SHP77 (cell line): ENCODE measurements at places on chromosomes 6 and 20.
A peak's percentile ranks its signal among the peaks of the same experiment; 100 is the strongest.

DNA sequence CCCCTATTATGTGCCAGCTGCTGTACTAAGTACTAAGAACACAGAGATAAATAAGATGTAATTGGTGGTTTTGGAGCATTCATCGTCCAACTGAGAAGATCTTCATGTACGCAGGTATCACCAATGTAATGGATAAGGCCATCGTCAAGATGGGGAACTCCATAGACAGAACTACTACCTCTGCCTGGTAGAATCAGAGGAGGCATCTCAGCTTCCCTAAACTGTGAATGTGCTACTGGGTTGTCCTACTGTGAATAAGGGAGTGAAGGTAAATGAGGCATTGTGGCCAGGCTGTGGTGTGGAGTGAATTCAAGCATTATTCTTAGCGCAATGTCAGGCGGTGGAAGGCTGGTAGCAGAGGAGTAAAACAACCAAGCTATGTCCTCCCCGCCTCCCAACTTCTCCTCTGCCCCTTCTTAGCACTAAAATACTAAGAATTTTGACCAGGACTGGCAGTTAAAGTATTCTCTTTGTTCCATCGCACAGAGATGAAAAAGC lies 68.2 kb downstream of the TBC1D7 start:
- DNase-seq = no peak

- no peak for DNase-seq
These were observed 112.4 kb upstream of the SNX9 start for GRCh38 chr6:157710604-157711003.

GRCh38 chr20:38883981-38884733 lies 42.1 kb upstream of the FAM83D start:
- DNase-seq = no peak

GRCh38 chr6:53544217-53544469 lies 758 bp downstream of the GCLC start:
- no peak for DNase-seq

- no peak for DNase-seq
These were observed 583.8 kb upstream of the GJE1 start for GRCh38 chr6:141548966-141549365.

DNA sequence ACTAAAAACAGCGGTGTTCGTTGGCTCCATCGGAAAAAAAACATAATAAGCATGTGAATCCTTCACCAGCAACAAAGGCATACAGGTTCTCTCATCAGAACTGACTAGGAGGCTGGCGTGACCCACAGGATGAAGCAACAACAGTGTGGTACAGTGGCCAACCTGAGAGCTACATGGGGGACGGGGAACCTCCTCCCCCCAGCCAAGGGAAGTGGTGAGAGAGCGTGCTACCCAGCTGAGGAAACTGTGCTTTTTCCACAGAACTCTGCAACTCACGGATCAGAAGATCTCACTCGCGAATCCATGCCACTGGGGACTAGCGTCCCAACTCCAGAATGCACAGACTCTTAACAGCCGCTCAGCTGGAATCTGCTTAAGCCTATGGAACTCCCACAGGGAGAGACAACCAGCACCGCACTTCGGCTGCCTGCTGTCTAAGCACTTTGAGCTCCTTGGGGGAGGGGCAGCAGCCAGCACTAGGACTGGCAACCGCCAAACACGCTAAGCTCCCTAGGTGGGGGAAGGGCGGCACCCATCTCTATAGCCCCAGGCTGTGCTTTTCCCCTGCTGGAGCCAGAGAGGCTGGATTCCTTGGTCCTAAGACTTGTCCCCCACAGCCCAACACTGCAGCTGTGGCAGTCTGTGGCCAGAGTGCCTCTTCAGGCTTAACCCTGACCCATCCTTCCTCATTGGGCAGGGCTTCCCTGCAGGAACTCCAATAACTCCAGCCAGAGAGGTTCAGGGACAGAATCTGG lies 538.3 kb upstream of the BTBD3 start:
- no peak for DNase-seq

DNA sequence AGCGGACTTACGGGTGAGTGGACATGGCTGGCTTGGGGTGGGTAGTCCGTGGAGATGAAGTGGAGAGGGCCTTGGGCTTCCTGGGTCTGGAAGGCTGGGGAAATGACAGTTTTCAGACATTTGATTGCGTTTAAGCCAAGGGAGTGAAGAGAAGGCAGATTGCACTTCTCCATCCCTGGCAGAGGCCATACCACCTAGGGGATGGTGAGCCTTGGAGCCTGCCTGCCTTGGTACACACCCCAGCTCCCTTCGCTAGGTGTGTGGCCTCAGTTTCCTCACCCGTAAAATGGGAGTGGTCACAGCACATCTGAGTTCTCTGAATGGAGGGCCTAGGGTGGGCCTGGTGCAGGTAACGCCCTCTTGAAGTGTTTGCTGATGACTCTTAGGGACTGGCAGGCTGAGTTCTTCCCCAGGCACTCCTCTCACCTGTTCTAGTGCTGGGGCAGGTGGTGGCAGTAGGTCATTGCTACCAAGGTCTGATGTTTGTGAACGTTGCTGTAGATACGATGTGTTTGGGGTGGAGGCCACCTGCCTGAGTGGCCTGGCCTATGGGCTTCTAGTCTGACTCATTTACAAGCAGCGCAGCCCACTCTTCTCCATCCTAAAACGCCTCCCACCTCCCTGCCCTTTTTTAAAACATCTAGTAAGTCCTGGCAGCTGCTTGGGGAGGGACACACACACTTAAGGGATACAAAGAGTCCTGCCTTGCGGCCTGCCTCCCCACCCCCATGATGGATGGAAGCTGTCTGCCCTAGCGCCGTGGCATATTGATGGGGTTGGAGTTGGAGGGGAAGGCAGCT lies 2.3 kb downstream of the RBM38 start:
- DNase-seq = peak; percentile 57

- no peak for DNase-seq
These were observed 48.9 kb downstream of the CLIC5 start for GRCh38 chr6:45966797-45967196.

- no peak for DNase-seq
These were observed 63.2 kb downstream of the SEL1L2 start for GRCh38 chr20:13927171-13927570.

DNA sequence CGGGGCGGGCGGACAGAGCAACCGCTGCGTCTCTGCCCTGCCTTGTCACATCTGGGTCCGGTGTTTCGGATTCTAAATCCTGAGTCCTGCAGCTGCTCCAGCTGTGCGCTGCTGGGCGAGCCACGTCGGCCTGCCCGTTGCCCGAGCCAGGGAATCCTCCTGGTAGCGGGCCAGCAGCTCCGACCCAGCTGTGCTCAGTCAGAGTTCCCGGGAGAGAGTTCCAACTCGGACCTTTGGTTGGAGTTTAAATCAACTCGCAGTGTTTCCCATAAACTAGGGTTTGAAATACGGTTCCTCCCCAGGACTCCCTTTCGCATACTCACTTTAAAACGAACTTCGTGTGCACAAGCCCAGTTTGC lies 315 bp upstream of the PDE10A start:
- no peak for DNase-seq

DNA sequence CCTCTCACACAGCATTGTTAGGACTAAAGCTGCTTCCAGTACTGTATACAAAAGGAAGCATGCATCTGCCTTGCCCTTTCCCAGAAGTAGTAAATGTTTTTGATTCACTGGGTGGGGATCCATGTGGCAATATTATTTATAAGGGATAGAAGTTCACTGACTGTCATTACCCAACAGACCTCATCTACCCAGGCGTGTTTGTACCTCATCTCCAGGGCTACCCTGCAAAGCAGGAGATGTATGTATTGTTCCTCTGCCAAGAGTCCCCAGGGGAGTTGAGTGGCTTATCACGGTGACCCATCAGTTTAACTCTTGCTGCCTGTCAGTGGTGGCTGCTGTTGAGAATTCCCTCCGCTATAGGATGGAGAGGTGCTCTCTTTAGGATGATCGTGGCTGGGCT lies 42.5 kb downstream of the SLC24A3 start:
- no peak for DNase-seq

GRCh38 chr6:134647861-134648260 lies 302.0 kb downstream of the ALDH8A1 start:
- no peak for DNase-seq

- no peak for DNase-seq
These were observed 1.1 kb upstream of the PRSS35 start for GRCh38 chr6:83511266-83511665.

- DNase-seq = no peak
These were observed 188.4 kb downstream of the JARID2 start for GRCh38 chr6:15434263-15434662.

GRCh38 chr20:2942439-2942838 lies 69.2 kb downstream of the PTPRA start:
- DNase-seq = no peak

DNA sequence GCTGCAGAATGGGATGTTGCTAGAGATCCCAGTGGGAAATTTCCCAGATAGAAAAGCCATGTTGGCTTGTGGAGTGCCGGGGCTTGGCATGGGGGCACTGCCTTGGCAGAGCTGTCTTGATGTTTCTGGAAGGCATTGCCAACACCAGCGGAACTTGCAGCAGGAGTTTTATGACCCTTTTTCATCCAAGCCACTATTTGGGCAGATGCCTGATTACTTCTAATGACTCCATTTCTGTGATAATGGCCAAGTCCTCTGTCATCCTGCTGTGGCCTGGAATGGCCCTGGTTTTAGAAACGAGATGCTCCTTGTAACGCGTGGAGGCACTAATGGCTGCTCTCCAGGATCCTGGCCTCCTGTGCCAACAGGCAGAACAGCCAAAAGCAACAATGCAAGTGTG lies 229.0 kb downstream of the ZNF217 start:
- DNase-seq = no peak

- DNase-seq = no peak
These were observed 36.1 kb upstream of the THBS2 start for GRCh38 chr6:169289619-169290339.

DNA sequence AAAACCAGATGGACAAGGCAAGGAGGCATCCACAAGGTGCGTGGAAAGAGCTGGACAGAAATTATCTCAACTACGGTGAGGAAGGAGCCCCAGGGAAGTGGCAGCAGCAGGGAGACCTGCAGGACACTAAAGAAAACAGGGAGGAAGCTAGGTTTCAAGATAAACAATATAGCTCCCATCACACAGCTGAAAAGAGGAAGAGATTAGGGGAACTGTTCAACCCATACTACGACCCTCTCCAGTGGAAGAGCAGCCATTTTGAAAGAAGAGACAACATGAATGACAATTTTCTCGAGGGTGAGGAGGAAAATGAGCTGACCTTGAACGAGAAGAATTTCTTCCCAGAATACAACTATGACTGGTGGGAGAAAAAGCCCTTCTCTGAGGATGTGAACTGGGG lies 26.8 kb downstream of the TRMT6 start:
- no peak for DNase-seq

DNA sequence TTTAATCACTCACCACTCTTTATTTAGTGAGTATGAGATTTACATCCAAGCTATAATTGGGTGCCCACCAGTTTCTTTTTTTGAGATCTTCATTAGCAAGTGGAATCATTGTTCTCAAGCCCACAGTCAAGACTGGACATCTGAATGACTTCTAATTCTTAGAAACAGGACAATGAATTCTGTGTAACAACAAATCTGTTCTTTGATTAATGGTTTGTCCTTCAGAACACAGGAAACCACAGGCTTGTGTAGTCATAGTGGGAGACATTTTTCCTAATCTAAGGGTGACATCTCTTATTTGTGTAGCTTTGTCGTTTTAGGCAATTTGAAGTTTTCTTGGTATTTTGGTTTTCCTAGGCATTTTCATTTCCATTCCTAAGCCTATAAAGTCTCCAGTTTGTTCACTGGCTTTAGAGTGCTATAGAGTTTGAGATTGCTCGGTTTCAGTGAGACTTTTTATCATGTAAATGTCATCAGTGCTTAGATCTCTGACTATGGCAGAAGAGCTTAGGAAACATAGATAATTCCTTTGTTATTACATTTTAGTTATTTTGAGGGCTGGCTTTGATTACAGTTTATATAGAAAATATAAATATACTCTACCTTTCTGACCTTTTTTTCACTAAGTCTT lies 903.9 kb upstream of the MAP3K7 start:
- no peak for DNase-seq

DNA sequence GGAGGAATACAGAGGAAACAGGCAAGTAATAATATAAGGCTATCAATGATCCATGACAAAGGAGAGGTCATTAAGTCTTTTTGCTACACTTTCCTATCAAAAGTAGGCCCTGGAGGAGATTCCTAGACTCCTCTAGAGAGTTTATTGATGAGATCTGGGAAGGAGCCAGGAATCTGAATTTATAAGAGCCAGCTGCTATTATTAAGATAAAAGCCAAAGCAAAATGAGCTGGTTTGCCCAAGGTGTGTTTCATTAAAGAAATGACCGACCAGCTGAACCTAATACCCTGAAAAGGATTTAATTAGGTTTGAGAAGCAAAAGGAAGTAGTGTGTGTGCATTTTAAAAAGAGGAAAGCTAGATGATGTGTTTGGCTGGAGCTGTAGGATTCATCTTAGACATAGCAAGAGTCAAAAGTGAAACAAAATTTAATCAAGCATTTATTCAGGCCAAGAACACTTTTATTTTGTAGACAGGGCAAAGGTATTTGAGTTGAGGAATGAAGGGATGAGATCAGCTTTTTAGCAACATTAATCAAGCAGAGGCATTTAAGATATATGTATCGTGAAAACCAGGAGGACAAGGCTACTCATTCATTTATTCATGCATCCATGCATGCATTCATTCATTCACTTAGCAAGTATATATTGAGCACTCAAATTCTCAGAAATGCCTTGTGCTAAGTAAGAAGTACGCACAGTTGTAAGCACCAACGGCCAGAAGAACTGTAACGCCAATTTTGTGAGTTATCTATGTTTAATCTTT lies 43.5 kb upstream of the SCAF8 start:
- DNase-seq = no peak

DNA sequence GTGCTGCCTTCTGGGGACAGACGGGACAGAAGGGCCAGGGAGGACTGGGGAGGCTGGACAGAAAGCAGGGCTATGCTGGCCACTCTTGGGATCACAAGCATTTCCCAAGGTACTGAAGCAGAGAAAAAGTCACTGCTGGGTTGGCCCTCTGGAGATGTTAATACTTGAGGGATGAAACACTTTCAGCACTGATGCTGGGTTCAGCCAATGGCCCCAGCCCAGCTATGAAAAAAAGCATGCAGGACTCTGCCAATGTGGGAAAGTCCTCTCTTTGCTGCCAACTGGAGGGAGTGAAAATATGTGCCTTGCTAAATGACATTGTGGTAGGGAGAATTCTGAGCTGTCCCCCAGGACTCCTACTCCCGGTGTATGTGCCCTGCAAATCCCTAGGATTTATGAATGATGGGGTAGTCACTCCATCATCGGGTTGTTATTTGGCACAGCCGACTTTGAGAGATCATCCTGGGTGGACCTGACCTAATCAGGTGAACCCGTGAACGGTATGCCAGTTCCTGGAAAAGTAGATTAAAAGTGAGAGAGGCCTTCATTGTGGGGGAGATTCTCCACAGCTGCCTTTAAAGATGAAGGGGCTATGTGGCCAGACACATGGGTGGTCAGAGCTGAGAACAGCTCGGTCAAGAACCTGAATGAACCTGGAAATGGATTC lies 119.9 kb upstream of the TRAF3IP2 start:
- no peak for DNase-seq

DNA sequence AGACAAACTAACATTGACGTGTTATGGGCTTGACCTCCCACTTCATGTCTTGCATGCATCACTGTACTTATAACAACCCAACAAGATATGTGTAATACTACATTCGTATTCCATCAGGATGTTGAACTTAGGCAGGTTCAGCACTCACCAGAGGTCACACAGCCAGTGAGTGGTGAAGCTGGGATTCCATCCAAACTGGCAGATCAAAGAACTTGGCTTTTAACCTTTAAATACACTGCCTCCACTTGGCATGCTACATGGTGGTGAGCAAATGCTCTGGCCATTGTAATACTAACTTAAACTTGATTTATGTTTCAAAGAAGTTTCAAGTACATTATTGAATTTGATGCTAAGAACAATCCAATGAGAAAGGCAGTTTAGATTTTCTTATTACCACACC lies 10.7 kb upstream of the HDDC2 start:
- no peak for DNase-seq

- no peak for DNase-seq
These were observed 133.8 kb upstream of the CCN2 start for GRCh38 chr6:132084811-132085509.
